NCI-H510A treated with DMSO at 0.1 percent for 48 hours (cell line): ENCODE measurements at places on chromosomes 7 and 10.

GRCh38 chr7:17608114-17608833 is 309.8 kb downstream of the AHR start:
- DNase-seq = no peak

GRCh38 chr7:1675036-1675671 is 5.1 kb downstream of the ELFN1 start:
- DNase-seq = no peak

GRCh38 chr7:31249671-31250070 is 90.9 kb downstream of the NEUROD6 start:
- DNase-seq = no peak

DNA sequence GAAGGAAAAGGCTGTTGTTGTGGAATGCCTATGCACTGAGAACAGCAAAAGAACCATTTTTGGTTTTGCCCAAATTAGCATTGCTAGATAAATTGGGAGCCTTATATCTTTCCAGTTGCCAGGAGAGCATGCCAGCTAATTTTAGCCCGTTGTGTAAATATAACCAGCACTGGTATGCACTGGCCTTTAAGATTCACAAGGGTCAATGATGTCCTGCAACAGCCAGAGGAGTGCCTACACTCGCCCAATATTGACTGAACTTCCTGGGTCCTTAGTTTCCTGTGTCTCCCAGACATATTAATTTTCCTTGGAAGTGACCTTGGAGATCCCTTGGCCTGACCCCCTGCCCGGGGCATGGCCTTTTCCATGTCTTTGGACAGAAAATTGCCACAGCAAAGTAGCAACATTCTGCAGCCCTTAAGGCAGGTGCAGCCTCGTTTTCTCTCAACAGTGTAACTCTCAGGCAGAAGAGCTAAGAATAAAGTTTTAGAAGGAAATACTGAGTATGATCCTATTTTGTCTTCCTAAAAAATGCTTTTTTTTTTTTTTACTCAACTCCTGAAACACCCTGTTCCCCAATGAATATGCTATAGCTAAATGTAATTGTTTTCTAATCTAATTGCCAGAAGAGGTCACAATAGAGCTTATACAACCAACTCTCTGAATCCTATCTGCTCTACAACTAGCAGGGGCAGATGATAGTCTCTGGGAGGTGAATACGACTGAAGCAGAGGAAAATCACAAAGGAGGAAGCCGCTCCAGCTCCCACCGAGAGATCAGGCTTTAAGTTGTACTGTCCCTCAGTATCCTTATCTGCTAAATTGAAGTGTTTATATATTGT is 131.9 kb upstream of the PCGF5 start:
- peak; percentile 50 for DNase-seq

DNA sequence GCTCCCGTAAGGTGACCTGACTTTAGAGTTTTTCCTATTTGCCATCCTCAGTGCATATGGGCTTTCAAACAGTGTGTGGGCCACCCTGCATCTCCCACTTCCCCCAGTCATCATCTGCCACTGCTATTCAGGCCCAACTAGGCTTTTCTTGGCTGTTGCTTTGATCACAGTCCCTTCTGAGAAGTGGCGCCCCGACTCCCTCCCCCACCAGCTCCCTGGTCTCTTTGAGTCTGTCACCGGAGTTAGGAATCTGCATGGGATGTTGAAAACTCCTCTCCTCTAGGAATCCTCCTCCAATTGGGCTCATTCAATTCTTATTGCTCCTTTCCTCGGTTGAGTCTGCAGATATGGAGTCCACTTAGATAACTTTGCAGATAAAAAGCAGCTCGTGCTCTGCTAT is 32.1 kb downstream of the HIF1AN start:
- no peak for DNase-seq

GRCh38 chr10:67837541-67838314 is at the start of gene DNAJC12:
Gene DNAJC12 (minus strand): TSS chr10:67838188. CDS start chr10:67838011, 177 bp downstream.
- DNase-seq = peak; percentile 91

DNA sequence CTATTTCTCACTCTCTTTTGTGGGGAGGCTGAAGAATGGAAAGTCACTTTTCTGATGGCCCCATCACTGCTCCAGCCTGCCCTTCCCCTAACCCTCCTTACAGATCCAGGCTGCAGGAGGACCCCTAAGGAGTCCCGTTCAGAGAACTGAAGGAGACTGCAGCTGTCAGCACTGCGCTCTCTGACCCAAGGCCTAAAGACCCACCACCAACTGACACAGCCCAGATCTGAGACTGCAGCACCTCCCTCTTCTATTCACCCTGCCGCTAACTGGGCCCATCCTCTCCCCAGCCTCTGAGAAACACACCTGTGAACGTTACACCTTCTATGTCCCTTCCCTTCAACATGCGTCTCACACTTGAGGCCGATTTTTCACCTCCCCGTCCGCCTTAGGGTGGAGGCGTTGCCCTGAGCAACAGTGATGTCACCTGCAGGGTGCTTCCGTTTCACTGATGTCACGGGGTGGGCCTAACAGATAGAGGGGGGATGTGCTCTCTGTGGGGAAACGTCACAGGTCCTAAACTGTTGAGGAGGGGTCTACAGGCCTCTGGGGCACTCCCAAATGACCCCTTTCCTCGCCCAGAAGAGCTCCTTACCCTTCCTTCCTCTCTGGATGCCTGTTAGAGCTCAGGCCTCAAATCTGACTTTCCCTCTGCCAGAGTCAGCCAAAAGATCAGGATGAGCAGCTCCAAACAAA is 5.1 kb downstream of the ITPRIP start:
- no peak for DNase-seq

DNA sequence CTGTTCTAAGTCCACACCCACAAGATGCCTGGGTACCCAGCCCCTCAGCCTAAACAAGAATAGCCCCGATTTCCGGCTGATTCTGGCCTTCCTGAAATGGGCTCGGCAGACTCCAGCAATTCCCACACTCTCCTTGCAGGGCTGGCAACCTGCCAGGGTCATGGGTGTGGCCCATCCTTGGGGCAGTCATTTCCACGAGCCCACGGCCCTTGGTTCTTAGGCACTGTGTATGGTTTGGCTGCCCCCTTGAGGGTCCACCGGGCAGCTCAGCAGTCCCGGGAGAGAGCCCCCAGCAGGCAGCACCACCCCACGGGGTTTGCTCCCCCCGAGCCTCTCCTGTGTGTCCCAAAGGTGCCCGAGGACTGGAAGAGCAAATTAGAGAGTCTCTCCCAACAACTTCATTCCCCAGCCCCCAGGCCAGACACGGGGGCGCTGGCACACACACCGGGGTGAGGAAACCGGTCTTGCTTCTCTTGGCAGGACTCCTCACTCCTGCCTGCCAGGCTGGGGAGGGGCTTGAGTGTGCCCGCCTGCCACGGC is 142.2 kb downstream of the EMX2 start:
- DNase-seq = no peak

- DNase-seq = no peak
Measured at GRCh38 chr7:132815130-132815529, 238.9 kb upstream of the PLXNA4 start.

DNA sequence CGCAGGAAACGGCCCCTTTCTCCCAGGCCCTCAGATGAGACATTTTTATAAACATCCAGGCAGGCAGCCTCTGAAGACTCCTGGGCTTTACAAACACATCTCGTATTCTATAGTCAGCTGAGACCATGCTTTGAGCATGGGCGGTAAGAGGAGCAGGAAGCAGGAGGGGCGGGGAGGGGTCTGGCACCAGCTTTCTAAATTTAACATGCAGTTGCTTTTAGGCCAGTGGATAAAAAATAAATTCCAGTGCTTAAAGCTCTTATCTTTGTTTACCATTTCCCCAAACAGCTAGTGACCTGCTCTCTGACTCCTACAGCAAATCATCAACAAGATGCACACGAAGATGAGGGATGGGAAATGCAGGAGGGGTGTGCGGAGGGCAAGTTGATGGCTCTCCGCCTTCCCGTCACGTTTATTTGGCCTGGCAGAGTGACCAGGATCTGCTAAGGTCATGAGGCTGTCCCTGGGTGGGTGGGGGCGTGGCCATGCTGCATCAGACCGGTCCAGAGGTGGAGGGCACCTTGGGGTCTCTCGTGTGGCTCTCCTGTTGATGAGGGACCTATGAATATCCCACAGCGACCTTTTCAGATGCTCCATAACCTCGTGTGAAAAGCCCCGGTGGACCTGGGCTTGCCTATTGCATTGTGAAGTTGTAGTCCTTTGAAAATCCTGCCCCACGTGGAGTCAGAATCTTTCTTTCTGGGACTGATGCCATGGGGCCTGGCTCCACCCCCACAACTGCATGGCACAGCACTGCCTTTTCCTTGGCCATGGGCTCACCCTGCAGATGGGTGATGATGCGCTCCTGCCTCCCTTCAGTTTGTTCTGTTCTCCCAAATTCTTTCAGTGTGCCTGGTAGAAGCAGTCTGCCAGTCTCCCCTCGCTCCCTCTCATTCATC is 67.5 kb downstream of the PARP12 start:
- DNase-seq = no peak

DNA sequence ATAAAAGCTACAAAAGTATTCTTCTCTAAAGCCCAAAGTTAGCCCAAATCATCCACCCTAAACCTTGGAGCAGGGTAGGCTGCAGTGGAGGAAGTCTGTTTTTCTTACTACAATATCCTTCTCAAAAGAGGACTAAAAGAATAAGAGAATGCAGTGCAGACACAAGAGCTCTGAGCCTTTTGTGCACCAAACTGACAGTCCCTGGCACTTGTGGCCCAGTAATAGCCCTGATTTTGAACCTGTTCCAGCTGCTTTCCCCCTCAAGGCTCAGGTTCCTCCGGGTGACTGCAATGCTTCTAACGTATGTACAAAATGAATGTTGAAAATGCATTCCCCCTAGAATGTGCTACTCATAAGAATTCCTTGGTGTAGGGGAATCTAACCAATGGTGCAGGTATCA is 154.4 kb downstream of the JAZF1 start:
- DNase-seq = no peak

DNA sequence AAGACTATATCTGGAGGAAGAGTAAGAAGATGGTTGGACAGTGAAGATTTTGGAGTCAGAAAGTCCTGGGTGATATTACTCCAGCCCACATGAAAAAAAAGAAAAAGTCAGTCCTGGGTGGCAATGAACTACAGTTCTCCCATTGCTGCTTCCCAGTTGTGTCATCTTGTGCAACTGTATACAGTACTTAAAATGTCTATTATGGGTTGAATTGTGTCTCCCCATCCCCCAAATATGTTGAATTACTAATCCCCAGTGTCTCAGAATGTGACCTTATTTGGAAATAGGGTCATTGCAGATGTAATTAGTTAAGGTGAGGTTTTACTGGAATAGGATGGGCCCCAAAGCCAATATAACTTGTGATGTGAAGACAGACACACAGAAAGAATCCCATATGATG is 15.6 kb downstream of the SEC23IP start:
- no peak for DNase-seq

- peak; percentile 51 for DNase-seq
Measured at GRCh38 chr7:37916673-37917660, at the start of gene SFRP4. Gene SFRP4 (minus strand): TSS chr7:37916817. CDS start chr7:37916537, 280 bp downstream.

- no peak for DNase-seq
Measured at GRCh38 chr7:104653825-104654401, 325.5 kb downstream of the LHFPL3 start.

- DNase-seq = no peak
Measured at GRCh38 chr10:132980426-132981172, 38.2 kb upstream of the CFAP46 start.

GRCh38 chr7:65404020-65404419 is 30.4 kb downstream of the ZNF92 start:
- DNase-seq = no peak
